ENCODE measurements at places on chromosomes 4 and X.

DNA sequence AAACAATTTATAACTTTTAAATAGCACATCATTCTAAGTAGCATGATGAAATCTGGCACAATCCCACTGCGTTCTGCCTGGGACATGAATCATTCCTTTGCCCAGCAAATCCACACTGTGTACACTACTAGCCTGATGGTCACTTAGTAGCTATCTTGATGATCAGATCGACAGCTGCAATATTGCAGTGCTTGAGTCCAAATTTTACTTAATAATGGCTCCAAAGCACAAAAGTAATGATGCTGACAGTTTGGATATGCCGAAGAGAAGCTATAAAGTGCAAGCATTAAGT is 86.6 kb upstream of the NPNT start:
- no peak for DNase-seq

DNA sequence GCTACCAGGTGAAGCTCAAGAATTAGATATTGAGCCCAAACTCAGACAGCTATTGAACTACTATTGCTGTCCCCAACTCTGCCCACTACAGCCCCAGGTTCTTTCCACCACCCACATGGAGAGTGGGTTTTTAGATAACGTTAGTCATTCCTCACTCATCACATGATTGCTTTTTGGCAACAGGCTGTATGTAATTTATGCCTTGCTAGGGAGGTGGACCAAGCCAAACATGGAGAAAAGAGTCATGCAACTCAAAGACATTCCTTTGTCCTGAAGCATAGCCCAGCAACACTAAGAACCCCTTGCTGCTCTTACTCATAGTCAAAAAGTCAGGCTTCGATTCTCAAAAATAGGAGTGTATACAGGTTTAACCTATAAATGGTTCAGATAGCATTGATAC is 275.9 kb upstream of the VCX3A start:
- DNase-seq: no peak

DNA sequence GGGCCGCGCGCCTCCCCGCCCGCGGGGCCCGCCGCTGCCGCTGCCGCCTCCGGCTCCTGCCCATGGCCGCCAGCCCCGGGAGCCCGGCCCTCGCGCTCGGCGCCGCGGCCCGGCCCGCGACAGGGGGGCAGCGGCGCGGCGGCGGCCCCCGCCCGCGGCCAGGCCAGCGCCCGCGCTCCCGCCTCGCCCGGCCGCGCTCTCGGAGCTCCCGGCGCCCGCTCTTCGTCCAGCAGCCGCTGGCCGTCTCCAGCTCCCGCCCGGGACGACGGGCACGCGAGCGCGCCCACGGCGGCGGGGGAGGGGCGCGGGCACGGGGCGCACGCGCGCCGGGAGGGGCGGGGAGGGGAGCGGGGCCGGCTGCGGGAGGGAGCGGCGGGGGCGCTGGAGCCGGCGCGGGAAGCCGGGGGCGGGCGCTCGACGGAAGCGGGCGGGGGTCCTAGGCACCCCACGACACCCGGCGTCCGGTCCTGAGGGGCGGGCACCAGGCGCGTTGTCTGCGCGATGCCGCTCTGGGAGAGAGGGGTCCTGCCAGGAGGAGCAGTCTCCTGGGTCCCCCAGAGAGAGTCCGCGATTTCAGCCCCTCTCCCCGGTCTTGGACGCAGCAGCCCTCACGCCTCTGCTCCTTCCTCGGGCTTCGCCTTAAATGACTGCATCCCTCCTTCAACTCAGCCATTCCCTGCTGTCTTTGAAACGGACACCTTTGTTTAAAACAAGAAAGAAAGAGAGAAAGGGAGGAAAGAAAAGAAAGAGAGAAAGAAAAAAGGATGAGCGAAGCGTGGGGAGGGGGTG is 490 bp upstream of the PDZD4 start:
- DNase-seq: peak; percentile 36

DNA sequence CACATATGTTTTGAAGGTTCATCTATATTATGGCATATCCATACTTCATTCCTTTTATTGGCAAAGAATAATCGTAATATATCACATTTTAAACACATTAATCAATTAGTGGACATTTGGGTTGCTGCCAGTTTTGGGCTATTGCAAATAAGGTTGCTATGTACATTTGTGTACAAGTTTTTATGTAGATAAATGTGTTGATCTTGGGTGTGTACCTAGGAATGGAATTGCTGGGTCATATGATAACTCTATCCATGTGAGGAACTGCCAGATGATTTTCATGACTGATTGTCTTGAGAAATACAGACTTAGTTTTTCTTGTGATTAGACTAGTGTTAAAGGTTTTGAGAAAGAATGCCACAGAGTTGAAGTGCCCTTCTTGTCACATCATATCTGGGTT is 99.2 kb upstream of the RAB40AL start:
- DNase-seq: no peak

DNA sequence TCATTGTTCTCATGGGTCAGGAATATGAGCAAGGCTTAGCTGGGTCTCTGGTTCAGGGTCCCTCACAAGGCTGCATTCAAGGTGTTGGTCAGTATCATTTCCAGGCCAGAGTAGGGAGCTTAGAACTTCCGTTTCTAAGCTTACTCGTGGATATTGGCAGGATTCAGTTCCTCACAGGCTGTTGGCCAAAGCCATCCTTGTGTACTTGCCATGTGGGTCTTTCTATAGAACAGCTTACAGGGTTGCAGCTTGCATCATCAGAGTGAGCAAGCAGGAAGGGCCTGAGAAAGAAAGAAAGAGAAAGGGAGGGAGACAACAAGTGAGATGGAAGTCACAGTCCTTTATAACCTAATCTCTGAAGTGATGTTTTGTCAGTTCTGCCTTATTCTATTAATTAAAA is 5.1 kb upstream of the LIMCH1 start:
- no peak for DNase-seq

- DNase-seq: no peak
Measured at GRCh38 chr4:174037631-174038030, 245.8 kb downstream of the FBXO8 start.

DNA sequence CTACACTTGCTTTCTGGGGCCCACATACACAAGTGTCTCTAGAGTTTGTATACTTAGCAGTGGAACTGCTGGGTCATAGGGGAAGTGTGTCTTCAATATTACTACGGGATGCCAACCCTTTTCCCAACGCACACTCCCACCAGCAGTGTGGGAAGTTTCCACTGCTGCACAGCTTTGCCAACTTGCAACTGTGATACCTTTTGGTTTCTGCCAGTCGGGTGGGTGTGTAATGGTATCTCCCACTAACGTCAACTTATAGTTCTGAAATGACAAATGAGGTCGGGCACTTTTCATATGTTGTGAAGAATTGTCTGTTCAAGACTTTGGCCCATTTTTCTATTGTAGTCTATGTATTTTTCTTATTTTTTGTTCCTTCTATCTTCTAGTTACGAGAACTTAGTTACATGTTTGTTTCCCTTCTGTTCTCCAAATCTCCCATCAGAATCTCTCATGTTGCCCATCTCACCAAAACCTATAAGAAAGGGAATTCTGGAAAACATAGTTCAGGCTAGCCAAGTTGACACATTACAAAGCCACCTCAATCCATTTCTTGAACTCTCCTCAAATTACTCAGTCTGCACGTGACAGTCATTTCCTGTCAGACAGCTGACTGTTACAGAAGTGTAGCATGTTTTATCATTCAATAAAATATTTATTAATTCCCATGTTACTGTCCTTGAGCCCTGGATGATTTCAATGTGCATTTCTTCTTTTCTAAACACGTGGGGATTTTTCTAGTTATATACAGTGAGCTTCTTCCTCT is 30.7 kb downstream of the PNMA6E start:
- DNase-seq: no peak

DNA sequence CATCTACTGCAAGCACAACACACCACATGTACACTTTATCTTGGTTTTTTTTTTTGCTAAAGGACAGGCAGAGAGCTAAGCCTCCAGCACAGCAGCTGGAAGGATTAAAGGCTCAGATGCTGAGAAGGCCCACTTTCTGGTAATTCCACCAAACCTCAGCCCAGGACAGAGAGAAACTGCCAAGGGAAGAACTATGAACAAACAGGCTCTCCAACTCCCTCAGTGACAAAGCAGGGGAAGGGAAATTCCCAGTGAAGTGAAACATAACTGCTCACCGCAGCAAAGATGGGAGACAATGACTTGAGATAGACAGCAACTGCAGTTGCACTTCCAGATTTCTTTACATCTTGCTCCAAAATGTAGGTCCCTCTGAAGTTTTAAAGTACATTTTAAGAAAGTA is 4.8 kb downstream of the PROM1 start:
- DNase-seq: peak; percentile 68

DNA sequence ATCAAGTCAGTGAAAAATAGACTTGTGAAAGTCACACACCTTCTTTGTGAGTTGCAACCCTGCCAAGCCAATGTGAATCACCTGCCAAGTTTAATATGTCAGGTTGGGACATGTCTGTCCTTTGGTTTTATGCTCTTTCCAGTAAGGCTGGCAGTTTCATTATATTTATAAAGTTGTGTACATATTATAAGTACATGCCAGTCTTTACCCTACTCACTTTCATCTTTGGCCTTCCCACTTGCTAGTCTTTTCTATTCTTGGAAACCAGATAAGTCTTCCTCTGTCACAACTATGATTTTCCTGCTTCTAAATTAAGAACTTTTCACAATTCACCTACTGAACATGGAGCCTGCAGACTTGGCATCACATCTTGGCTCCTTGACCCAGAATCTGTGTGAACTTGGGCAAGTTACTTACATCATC is 680.7 kb upstream of the BOD1L1 start:
- no peak for DNase-seq

DNA sequence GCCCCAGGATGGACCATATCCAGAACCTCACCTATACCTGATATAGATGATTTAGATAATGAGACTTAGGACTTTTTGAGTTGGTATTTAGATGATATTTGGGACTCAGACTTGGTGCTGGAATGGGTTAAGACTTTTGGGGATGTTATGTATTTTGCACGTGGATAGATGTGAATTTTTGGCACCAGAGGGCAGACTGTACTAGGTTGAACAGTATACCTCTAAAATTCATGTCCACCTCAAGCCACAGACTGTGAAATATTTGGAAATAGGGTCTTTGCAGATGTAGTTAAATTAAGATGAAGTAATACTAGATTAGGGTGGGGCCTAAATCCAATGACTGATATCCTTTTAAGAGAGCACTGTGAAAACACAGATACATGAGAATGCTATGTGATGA is 15.6 kb downstream of the RBM41 start:
- no peak for DNase-seq

- no peak for DNase-seq
Measured at GRCh38 chr4:69713593-69713992, 46.8 kb downstream of the SULT1B1 start.

- DNase-seq: no peak
Measured at GRCh38 chr4:84905646-84906045, 60.8 kb downstream of the WDFY3 start.

GRCh38 chr4:86043755-86044592 is 315.9 kb downstream of the MAPK10 start:
- peak; percentile 15 for DNase-seq

DNA sequence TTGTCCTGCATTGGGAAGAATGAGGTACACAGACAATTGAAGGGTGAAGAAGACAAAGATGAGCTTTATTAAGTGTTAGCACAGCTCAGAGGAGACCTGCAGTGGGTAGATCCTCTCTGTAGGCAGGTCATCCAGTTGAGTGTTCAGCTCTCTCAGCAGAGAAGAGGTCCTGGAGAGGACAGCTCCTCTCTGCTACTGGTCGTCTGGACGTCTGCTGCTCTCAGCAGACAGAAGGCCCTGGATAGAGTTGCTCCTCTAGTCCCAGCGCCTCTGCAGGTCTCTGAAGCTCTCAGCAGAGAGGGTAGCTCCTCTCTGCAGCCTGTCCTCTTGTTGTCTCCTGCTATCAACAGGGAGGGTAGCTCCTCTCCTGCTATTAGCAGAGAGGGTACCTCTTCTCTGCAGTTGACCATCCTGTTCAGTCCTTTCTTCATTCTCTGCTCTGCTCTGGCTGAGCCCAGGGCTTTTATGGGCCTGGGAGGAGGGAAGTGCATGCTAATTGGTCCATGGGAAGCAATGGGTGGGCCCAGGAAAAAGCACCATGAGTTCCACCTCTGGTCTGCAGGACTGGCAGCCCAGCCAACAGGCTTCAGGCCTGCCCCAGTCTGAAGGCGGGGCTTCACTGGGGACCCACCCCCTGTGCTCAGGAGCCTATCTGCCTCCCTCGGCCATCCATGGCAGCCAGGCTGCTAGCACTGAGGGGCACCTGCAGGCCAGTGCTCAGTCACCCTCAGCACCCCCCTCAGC is 54.1 kb upstream of the IBSP start:
- no peak for DNase-seq

DNA sequence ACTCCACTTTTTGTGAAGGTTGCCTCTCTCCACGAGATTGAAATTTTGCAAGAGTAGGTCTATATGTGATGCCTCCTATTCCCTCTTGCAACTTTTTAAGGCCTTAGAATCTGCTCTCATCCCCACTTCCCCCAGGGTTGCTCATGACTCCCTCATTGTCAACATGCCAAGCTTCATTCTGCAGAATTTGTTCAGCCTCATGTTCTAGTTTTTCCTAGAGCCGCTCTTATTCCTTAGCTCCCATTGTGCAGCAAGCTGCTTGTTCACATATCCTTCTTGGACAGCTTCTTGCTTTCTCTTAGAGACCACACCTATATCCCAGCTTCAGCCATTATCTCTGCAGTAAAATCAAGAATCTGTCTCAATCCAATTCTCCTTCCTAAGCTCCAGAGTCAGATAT is 82.4 kb downstream of the CNGA2 start:
- no peak for DNase-seq

DNA sequence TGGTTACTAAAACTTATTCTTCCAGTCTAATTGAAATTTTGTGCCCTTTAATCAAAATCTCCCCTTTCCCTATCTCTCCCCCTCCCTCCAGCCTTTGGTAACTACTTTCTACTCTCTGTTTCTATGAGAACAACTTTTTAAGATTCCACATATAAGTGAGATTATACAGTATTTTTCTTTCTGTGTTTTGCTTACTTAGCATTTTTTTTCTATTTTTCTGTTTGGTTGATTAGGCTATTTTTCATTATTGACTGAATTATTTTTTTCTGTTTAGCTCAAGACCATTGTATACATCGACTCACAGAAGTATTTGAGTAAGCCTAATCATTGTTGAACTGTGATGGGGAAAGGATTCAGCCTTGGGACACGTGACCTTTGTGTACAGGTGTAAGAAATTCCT is 116.4 kb downstream of the PHEX start:
- DNase-seq: no peak

- DNase-seq: no peak
Measured at GRCh38 chr4:138406876-138407275, 164.7 kb upstream of the SLC7A11 start.

DNA sequence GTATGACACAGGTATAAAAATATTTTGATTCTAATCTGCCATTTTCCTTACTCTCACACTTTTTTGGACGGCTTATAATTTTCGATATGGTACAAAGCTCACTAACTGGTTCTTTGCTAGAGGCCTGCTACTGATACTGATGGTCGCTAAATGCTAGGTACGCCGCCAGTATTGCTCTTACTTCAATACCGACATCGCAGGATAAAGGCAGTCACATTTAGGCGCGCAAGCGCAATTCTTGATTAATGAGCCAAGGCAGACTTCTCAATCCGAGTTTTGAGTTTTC is 557 bp upstream of the USP38 start:
- no peak for DNase-seq

- DNase-seq: peak; percentile 5
Measured at GRCh38 chrX:103629318-103630170, 769 bp downstream of the TCEAL1 start.
